ENCODE measurements at places on chromosomes 11 and 22.

- peak; percentile 89 for DNase-seq
These were observed 13.6 kb downstream of the BCL9L start for GRCh38 chr11:118911880-118912741.

- DNase-seq, result no peak
These were observed 115.8 kb upstream of the NARS2 start for GRCh38 chr11:78690352-78690987.

DNA sequence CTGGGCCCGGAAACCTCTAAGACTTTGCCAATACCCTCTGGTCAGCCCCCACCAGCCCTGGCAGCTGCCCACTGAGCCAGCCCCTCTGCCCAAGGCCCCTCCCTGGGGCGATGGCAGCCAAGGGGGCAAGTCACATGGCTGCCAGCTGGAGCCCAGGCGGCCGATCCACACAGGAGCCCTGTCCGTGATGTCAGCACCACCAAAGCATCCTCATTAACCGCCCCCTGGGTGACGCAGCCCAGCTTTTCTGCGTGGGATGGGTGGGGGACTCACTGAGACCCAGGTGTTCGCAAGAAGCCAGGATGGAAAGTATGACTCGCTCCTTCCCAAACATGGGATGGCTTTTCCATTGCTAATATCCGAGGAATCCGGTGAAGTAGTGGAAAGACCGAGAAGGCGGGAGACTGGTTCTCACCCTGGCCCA is 46.6 kb upstream of the WNT7B start:
- DNase-seq, result no peak

DNA sequence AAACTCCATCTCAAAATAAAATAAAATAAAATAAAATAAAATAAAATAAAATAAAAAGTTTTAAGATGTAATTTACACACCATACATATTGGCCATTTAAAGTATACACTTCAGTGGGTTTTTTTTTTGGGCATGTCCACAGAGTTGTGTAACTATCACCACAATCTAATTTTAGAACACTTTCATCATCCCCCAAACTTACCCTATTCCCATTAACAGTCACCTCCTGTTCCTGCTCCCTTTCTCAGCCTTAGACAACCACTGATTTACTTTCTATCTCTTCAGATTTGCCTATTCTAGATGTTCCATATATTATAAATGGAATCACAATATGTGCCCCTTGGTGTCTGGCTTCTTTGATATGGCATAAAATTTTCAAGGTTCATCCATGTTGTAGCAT is 4.6 kb upstream of the ACER3 start:
- DNase-seq, result no peak

- peak; percentile 53 for DNase-seq
These were observed 55.9 kb upstream of the CCDC188 start for GRCh38 chr22:20206709-20207215.

DNA sequence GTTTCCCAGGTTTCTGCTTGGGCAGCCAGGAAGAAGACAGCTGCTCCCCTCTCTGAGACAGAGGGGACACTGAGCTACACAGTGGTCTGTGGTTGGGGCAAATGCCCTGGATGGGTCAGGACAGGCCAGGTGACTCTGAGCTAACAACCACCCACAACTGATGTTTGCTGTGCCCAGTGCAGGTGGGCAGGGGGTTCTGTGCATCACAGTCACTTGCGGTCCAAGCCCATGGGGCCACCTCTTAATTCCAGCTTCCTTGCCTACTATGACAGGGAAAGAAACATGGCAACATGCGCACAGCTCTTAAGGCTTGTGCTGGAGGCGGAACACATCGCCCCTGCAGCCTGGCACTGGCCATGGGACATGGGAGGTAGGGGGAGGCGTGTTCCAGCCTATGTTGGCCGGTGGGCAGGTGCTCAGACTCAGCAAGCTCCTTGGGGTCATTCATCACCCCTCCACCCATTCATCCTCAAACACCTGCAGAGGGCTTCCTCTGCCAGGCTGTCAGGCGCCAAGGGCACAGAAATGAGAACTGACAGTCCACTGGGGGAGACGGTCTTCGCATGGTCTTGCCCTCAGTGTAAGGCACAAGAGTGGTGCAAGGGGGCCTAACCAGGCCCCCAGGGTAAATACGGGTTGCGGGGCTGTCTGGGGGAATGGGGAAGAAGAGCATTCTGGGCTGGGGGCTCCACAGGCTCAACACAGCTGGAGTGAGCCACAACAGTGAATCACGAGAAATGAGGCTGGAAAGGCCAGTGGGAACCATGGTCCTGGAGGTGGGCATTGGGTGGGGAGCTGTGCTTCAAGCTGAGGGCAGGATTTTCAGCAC is 55.6 kb downstream of the ARFGAP3 start:
- DNase-seq, result no peak

DNA sequence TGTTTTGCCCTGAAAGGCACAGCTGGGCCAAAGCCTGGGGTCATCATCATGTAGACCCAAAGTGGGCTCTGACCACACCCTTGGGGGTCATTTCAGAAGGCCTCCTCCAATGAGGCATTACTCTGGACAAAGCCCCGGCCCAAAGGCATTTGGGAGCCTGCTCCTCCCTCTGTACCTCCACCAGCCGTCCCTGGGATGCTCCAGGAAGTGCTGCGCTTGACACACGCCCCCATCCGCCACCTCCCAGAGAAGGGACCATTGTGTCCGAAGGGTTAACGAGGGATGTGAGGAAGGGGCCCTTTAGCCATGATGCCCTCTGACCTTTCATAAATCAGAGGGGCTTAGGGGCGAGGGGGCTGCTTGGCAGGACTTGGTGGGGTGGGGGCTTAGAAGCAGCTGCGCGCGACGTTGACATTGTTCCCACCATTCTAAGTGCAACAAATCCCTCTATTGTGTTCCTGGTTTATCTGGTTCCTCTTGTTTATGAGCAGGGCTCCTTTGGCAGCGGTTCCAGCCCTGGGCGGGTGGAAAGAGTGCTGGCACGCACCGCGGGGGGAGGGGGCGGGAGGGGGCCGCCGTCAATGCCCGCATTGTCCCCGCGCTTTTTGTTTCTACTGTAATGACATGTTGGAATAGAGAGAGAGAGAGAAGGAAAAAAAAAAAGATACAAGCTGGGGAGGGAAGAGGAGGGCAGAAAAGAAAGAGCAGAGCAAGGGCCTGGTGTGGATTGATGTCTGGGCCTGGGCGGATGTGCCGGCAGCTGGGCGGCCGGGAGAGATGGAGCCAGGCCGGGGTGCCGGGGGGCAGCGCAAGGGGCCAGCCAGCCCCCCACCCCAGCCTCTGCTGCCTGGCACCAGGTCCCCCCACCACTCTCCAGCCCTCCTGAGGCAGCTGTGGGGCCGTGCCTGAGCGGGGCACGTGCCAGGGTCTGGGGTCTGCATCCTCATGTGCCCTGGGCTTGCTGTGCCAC is 32.1 kb upstream of the SOX10 start:
- DNase-seq, result peak; percentile 60

DNA sequence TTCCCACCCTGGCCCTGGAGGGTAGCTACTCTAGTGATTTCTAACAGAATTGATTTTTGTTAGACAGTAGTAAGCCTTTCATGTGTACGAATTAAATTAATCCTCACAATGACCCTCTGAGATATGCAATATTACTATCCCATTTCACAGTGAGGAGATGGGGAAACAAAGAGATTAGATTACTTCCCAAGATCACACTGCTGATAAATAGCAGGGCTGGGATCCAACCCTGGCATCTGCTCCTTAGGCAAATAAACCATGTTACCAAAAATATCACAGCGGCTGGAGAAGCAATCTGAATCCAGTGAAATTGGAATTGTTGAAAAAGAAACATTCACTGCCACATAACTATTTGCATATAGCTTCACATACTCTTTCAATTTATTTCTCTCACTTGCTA is 12.8 kb upstream of the CAVIN3 start:
- DNase-seq, result no peak

GRCh38 chr11:102546923-102547471 is 16.4 kb upstream of the MMP7 start:
- DNase-seq, result no peak

DNA sequence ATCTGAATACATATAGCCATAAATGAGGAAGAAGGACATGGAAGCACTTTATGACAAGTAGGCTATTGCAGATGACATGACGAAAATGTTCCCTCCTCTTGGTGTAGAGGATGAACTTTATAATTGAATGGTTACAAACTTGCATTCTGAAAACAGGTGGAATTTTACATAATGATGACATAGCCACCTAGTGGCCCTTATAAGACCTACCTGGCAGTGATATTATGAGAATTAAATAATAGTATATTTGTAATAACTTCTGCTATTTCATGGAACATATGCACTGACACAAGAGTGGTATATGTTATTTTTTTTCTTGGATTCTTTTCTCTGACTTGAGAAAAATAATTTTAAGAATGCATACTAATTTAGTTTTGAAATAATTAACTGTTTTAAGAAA is 22.9 kb downstream of the TRIM22 start:
- DNase-seq, result no peak

DNA sequence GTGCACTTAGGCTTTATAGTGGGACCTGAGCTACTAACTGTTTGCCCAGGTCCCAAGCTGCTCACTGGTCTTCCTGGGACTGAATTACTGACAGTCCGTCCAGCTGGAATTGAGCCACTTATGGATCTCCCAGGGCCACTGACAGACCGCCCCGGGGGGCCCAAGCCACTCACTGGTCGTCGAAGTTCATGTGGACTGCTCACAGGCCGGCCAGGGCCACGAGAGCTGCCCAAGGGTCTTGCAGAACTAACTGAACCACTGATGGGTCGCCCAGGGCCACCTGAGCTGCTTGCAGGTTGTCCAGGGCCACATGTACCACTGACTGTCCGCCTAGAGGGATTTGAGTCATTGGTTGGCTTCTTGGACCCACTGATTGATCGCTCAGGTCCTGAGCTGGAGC is 15.1 kb downstream of the MISFA start:
- no peak for DNase-seq

DNA sequence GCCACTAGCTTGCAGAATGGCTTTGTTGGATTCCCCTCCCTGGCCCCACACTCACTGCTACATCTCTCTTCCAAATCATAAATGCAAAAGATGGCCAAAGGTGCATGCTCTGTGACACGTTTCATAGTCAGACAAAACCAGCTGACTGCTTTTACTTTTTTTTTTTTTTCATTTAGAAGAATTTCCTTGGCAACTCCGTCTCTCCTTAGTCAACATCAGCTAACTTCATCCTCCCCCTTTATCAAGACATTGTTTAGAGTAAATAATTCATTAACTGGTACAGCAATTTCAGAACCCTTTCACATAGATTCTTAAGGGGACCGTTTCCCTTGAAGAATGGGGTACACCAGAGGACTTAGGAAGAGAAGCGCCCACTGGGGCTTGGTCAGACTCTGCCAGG is 16.0 kb downstream of the KCNQ1OT1 start:
- DNase-seq, result no peak

DNA sequence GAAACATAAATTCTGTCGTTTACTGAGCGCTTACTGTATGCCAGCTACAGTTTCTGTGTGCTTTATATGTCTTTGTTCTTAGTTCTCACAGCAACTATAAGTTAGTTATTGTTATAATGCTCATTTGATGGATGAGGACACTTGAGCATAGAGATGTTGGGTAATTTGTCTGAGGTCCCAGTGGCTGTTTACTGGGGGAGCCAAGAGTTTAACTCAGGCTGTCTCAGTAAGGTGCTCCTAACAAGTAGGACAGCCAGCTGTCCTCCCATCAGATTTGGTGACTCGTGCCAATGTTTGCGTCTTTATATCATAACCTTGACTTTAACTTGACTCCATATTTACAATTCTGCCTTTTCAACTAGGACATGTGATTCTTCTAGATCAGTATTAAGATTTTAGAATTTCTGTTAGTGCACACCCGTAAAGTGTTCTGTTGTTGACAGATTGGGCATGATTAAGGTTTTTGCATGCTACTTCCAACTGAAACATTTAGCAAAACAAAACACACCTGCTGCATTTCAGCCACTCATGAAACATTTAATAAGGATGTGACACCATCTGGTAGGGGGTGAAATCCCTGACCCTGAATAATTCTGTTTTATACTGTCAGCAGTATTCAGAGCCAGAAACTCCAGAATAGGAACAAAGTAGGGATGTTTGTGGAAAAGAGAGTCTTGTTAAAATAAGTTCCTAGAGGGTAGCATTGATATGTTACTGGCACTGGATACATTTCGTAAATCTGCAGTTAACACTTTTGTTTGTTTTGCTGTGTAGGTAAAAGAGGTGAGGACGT is 1.9 kb downstream of the REXO2 start:
- no peak for DNase-seq

DNA sequence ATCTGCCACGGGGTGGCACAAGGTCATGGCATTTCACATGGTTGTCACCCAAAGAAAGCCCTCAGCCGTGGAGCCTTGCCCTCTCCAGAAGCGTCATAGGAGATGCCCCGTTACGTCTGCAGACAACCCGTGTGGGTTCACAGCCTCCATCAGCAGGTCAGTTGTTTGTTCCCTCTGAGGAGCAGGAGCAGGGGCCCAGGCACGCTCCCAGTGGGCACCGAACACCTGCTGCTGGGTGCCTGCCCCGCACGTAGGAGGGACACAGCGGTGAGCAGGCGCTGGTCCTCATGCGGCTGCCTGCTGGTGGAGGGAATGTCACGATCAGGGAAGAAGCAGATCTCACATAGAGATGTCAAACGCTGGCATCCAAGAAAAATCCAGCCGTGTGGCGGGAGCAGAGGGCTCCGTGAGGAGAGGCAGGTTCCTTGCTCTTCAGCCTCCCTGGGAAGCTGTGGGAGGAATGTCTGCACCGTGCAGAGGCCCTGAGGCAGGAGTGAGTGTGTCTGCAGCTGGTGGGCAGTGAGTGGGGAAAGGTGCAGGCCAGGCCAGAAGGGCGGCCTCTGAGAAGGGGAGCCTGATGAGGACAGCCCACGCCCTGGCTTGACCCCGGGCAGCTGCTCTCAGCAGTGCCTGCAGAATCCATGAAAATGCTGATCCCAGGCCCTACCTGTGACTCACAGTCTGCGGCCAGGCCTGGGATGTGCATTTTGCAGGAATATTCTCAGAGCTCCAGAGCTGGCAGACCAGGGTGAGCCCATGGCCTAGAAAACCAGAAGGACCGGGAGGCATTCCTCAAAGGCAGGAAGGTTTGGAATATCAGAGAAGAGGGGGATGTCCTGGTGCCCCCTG is 36.4 kb upstream of the TH start:
- no peak for DNase-seq

DNA sequence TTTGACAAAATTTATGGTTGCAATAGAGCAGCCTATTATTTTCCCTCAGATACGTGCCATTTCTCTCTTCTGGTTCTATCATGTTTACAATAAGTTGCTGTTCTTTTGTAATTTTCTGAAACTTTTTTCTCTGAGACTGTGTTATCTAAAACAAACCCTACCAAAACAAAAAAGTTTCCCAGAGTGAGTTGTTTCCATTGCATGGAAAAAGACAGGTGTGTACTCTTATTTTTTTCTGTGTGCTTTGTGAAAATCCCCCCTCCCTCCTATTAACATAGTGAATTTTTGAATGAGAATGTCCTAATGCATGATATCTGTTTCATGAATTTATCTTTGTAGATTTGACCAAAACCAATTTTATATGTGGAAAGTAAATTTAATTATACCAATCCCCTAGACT is 137.6 kb downstream of the DDX10 start:
- DNase-seq, result no peak

DNA sequence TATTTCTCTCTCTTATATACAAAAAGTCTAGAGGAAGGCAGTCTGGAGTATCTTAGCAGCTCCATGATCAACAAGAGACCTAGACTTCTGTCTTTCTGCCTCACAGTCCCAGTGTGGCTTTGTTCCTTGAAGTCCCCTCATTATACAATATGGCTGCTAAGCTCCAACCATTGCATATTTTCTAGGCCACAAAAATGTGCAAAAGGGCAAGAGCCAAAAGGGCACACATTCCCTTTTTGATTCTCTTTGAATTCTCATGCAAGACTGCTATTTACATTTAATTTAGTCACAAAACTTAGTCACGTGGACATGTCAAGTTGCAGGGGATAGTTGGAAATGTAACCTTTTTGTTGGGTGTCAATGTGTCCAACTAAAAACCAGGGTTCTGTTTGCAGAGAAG is 64.2 kb upstream of the OLFML1 start:
- DNase-seq, result no peak

GRCh38 chr11:30585125-30585891 is 845 bp downstream of the MPPED2 start:
- DNase-seq, result peak; percentile 27
